ENCODE measurements at places on chromosomes 5 and 9.

DNA sequence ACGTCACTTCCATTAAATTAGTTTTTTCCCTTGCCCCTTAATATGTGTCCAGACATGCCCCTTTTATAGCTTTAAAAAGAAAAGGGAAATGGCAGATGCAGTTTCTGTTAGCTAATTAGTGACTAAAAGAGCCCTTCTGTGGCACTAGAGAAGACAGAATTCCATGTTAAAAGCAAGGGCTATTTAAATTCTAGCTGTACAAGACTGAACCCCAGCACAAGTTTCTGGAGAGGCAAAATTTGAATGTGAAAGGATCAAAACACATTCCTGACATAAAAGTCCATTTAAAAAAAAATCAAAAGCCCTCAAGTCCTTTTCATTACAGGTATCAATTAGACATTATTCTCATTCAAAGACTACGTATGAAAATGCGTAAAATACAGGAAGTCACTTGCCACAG is 78.7 kb downstream of the HAPLN1 start:
- no peak for DNase-seq

DNA sequence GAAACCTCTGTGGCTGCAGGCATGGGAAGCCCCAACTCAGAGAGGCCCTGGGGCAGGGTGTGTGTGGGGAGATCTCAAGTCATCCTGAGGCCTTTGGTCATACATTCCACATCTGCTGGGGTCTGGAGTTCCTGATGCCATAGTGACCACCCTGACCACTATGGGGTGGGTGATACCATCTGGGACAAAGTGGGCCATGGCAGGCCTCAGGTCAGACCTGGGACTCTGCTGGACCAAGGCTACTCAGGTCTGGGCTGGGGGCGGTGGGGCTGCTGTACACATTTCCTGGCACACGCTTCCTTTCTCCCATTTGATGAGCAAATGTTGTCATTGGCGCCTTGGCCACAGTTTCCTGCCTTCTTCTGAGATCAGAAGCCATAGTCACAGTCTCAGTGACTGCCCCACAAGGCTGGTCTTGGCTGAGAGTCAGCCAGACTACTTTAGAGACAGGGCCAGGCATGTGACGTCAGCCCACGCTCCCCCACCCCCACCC is 15.1 kb upstream of the ACSL6 start:
- no peak for DNase-seq

DNA sequence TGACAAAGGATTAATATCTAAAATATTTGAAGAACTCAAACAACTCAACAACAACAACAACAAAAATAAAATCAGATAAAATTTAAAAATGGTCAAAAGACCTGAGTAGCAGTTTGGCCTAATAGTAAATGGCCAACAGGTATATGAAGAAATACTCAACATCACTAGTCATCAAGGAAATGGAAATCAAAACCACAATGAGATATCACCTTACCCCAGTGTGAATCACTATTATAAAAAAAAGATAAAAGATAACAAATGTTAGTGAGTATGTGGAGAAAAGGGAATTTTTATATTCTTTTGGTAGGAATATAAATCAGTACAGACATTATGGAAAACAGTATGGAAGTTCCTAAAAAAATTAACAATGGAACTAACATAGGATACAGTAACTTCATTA is 247.9 kb upstream of the TRPC7 start:
- DNase-seq: no peak

GRCh38 chr5:175897285-175897684 is 25.9 kb downstream of the CPLX2 start:
- no peak for DNase-seq

DNA sequence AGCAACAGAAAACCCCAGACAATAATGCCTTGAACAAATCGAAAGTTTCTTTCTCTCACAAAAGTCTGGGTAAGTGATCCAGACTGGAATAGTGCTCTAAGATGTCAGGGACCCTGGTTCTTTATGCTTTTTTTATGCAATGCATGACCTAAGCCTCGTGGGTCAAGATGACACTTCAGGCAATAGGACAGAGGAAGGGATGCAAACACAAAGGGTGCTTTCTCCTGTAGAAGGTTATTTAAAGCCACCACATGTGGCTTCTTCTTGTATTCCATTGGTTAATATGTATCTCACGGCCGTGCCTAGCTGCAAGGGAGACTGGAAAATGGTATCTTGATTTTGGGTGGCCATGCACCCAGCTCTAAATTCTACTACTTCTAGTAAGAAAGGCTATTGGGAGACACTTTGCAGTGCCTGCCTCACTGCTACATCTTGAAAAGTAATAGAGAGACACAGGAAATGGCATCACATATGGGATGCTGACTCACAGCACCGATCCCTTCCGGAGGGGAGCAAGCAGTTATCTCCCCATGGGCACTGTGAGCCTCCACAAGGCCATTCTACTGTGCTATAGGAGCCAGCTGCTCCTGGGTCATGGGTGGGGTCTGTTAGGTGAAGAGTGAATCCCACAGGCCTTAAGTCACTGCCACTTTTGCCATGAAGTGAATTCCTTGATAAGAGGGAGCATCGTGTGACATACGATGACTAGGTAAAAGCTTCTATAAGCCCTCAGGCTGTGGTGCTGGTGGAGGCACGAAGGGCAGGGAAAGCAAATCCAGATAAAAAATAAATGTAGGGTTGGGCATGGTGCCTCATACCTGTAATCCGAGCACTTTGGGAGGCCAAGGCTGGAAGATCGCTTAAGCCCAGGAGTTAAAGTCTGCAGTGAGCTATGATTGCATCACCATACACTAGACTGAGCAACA is 32.5 kb upstream of the RAB14 start:
- peak; percentile 72 for DNase-seq

- DNase-seq: no peak
Observed at GRCh38 chr9:116369706-116370105, 216.1 kb downstream of the PAPPA start.

DNA sequence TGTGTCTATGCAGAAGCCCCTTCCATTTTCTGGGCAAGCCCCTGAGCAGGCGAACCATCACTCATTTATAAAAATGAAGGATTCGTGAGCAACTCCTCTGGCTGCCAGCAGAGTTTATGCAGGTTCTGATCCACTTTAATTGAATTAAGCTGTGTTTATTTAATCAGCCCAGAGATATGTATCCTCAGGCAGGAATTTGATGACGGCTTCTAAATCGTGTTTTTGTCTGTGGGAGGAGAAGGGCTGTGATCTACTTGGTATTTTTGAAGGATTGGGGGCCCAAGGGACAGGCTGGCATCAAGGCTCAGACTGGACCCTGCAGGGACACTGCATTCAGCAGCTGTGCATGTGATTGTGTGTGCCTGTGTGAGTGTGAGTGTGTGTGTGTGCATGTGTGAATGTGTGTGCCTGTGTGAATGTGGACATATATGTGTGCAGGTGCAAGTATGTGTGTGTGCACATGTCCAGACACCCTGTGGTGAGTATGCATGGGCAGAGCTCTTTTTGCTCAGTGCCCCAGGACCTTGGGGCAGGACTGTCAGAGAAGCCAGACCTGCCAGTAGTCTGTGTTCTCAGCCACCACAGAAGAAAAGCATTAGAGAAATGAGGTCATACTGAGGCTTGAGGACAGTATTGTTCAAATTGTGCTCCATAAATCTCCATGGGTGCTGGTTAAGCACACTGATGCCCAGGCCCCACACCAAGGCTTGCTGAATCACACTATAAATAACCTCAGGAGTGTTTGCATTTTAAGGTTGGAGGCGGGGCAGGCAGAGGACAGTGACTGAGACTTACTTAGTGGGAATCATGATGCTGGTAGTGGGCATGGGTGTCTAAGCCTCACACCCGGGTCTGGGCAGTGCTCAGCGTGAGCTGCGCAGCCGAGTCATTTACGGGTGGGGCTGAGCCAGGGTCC is 164.0 kb downstream of the CARTPT start:
- no peak for DNase-seq

All from HL-60 (cell line).